ENCODE measurements at places on chromosomes 1 and 21.

GRCh38 chr1:98101364-98101763 is 180.5 kb upstream of the DPYD start:
- no peak for DNase-seq

- peak; percentile 5 for DNase-seq
These were observed 63.1 kb upstream of the DPT start for GRCh38 chr1:168792142-168792541.

GRCh38 chr1:246058466-246058865 is 448.6 kb downstream of the SMYD3 start:
- no peak for DNase-seq

- no peak for DNase-seq
These were observed 2.3 kb downstream of the PRXL2B start for GRCh38 chr1:2588661-2589430.

DNA sequence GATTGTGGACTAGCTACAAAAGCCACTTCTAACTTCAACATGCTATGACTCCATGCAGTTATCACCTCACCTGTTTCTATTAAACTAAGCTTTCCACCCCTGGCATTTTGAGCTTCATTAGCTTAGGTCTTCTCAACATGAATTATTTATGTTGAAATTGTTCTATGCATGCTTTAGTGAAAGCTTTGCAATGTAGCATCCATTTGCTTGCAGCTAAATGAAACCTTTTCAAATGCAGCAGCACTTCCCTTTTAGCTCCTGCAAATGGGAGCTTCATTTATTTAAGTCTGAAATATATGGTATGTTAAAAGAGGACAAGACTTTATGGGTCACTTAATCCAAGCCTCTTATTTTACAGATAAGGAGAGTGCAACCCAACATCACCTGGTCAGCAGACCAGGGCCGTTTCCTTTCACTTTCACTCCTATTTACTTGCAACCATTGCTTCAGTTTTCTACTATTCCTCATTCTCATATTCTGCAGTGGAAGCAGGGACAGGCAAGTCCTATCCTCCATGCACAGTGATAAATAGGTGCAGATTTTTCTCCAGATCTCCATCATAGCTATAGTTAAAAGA is 56.4 kb upstream of the SAMSN1 start:
- no peak for DNase-seq

- no peak for DNase-seq
These were observed 31.6 kb upstream of the NUF2 start for GRCh38 chr1:163290025-163290640.

- no peak for DNase-seq
These were observed 92.9 kb upstream of the FGGY start for GRCh38 chr1:59204001-59204400.

GRCh38 chr1:2226525-2227345 is 1.4 kb upstream of the SKI start:
- no peak for DNase-seq

DNA sequence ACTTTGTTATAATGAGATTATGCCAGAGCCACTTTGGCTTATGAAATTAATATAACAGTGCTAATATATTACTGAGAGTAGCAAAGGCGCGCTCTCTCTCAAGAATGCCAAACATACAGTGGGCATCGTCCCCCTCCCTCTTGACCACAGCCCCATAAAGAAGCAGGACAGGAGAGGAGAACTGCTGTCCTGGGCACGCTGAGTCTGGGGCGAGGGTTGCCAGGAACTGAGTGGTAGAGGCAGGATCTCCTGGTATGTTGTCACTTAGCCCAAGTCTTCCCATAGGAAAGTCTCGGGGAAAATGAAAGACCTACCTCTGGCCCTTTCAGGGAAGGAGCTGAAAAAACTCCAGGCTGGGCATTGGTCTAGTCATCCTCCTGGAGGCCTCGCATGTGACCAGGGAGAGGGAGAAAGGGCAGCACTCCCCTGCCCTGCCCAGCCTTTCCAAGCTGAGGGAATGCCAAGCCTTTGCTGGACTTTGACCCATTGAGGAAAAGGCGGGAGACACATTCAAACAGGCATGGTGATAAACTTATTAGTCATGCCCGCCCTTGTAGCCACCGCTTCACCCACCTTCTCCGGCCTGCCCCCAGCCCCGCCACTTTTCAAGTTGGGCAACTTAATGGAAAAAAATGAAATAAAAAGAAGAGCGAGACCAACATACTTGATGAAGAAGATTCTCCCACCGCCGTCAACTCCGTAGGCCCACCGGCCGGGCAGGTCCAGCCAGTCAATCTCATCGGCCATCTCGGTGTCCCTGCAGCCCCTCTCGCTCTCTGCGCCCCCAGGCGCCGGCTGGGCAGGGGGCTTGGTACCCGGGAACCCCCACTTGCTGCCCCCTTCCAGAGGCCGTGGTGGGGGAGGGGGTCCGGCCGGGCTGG is 17.4 kb upstream of the PLEKHA6 start:
- no peak for DNase-seq

GRCh38 chr1:56339093-56339492 is 240.3 kb downstream of the PLPP3 start:
- DNase-seq: no peak

DNA sequence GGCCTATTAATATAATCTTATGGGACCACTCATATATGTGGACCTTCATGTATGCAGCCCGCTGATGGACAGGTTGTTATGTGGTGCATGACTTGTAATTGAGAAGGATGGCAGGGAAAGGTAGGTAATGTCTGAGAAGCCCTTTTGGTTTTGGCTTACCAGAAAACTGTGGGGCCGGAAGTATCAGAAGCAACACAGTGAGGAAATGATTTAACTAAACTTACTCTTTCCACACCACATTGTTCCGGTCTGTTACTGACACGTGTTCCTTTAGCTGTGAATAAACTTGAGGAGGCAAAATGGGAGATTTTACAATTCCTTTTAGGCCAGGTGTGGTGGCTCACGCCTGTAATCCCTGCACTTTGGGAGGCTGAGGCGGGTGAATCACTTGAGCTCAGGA is 32.4 kb downstream of the KIF1B start:
- peak; percentile 56 for DNase-seq

GRCh38 chr1:116909512-116910378 is at the start of gene PTGFRN:
PTGFRN (plus strand) TSS chr1:116909916; CDS start chr1:116910204, 288 bp downstream.
- DNase-seq: peak; percentile 28

DNA sequence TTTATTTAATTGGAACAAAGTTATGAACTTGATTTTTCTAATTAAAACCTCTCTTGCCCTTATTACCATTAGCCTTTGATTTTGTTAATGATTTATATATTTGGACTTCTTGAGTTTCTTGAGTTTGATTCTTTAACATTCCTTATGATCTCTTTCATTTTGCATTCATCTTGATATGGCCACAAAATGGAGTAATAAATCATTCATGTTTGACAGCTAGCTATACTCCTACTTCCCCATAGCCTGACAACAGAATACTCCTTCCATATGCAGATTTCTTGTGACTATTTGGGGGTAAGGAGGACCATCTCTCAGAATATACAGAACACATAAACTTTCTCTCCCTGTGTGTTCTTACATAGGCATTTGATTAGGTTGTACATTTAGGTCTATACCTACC is 119.6 kb downstream of the SYT14 start:
- DNase-seq: no peak

- no peak for DNase-seq
These were observed 38.6 kb downstream of the LHX9 start for GRCh38 chr1:197955486-197956394.

DNA sequence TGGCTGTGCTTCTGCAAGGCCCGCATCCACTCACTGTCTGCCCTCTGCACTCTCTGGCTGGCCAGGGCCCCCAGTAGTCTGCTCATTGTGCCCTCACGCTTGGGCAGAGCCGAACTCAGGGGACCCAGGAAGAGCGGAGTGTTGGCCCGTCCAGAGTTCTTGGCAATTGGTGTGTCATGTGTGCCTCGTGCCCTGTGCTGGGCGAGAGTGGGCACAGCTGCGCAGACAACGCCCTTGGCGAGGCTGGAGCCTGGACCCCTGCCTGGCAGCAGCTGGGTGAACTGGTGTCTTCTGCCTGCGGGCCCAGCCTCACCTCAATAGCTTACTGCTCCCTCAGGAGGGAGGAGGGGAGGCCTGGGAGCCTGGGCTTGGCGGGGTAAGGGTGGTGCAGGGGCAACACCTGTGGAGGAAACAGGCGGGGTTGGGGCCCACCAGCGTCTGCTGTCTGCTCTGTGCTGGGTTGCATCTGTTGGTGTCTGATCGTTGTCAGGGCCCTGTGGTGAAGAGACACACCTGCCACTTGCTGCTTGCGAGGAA is 2.1 kb downstream of the GUK1 start:
- no peak for DNase-seq

DNA sequence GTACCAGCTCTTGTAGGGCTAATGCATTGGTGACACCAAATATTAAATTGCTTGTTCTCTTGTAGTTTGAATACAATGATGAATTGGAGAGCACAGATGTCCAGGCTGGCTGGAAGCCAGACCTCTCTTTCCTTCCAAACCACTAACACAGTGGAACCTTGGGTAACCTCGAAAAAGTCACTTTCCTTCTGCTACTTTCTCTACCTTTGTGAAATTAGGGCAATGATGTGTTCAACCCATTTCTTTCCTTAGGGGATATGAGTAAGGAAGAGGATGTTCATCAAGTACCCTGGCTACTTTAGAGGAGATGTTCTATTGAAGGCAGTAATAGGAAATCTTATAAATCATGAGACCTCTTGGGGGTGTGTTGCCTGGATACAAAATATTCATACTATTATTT is 55.7 kb downstream of the XCL2 start:
- no peak for DNase-seq

DNA sequence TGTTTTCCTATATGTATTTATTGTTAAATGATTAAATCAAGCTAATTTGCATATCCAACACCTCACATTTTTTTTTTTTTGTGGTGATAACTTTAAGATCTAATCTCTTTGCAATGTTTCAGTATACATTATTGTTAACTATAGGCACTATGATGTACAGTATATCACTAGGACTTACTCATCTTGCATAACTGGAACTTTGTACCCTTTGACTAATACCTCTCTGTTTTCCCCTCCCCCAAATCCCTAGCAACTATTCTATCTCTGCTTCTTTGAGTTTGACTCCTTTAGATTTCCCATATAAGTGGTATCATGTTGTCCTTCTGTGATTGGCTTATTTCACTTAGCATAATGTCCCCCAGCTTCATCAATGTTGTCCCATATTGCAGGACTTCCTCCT is 9.7 kb upstream of the C1orf53 start:
- DNase-seq: no peak

- peak; percentile 30 for DNase-seq
These were observed 9.8 kb downstream of the THAP3 start for GRCh38 chr1:6634371-6635052.

GRCh38 chr1:221806984-221807383 is 65.1 kb upstream of the DUSP10 start:
- no peak for DNase-seq

GRCh38 chr21:17708522-17709265 is 96.0 kb upstream of the BTG3 start:
- no peak for DNase-seq

GRCh38 chr1:73593364-73593763 is 604.6 kb downstream of the LRRIQ3 start:
- no peak for DNase-seq

GRCh38 chr1:27602462-27603308 is 1.3 kb downstream of the AHDC1 start:
- no peak for DNase-seq

DNA sequence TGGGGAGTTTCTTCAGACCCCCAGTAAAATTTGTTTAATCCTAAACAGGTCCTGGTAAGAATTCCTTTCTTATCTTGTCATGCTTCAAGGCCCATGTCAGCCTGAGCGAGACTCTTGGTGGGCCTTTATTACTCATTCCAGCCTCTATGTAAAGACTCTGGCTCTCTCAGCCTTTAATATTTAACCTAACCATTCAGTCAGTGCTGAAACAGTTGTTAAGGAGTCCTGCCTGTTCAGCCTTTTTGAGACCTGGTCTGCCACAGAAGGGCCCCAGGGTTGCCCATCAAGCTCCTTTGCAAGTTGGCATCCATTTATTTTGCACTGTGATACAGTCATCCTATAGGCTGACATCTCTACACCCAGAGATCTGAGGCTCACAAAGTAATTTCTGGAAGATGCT is 107.7 kb upstream of the VANGL1 start:
- no peak for DNase-seq

GRCh38 chr1:21238141-21238800 is 52.0 kb downstream of the ECE1 start:
- DNase-seq: no peak
